ENCODE measurements at places on chromosomes 12 and 14. TPM values are rescaled to one million over a fixed set of nuclear protein-coding genes. Genes with fewer than 3 reads are reported as not detected.

Gene GALNT6
- total RNA-seq, result 1.7 TPM

Gene STAC3
- 1.2 TPM for total RNA-seq

Gene CPNE6
- total RNA-seq, result not detected

Gene TAS2R9
- total RNA-seq, result not detected

Gene VRTN
- not detected for total RNA-seq

Gene TAS2R46
- 0.43 TPM for total RNA-seq

Gene KERA
- total RNA-seq, result not detected

Gene GUCY2C
- total RNA-seq, result not detected

Gene SNX6
- total RNA-seq, result 66.4 TPM
